ENCODE measurements at places on chromosomes 7 and 10.

- DNase-seq = no peak
Observed at GRCh38 chr10:4850397-4850796, 24.4 kb downstream of the AKR1E2 start.

GRCh38 chr7:73454424-73454823 lies 20.8 kb downstream of the FZD9 start:
- DNase-seq = no peak

GRCh38 chr7:67654642-67655041 lies 658.0 kb downstream of the TYW1 start:
- DNase-seq = no peak

- no peak for DNase-seq
Observed at GRCh38 chr7:112143582-112143981, 62.6 kb downstream of the DOCK4 start.

DNA sequence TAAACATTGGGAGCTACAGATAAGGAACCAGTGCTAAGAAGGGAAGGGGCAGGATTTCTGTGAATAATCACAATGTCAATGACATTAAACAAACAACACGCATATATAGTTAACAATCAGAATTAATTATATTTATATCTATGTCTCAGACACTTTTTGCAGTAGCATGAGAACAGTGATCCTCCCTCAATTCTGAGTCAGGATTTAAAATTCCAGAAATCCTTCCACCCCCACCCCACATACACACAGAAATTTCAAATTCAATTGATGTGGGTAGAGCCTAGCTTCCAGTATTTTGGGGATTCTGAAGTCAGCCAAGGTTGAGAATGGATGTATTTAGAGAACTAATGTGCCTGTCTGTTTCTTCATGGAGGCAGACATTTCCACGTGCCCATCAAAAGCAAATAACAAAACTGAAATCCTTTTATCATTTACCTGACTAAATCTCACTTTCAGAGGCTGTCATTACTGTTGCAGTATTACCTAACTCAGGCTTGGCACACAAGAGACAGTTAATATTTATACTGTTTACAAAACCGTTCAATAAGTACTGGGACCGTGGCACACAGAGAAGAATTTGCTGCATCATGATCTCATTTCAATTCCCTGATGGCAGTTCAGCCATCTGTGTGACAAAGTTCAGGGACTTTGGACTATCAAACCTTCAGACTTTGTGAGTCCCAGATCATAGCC lies 116.6 kb upstream of the PALS2 start:
- no peak for DNase-seq

GRCh38 chr10:103838862-103839518 lies 16.4 kb downstream of the SH3PXD2A start:
- DNase-seq = no peak

- no peak for DNase-seq
Observed at GRCh38 chr10:110698782-110699201, 54.7 kb downstream of the RBM20 start.

DNA sequence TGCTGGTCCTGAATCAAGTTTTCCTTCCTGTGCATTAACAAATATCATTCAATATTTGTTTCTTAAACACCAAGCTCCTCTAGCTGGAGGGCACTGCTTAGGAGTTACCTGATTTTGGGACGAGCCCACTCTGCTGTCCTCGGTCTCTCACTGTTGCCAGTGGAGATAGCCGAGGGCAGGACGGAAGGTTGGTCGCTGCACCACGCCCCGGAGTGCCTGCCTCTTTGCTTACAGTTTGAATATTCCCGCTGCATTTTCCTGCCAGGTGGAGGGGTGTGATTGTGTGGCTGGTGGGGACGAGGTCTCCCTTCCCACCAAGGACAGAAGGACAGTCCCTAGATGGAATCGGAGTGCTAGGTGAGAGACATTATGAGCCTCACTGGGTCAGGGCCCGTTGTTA lies 201.5 kb downstream of the DNAJB6 start:
- DNase-seq = no peak

DNA sequence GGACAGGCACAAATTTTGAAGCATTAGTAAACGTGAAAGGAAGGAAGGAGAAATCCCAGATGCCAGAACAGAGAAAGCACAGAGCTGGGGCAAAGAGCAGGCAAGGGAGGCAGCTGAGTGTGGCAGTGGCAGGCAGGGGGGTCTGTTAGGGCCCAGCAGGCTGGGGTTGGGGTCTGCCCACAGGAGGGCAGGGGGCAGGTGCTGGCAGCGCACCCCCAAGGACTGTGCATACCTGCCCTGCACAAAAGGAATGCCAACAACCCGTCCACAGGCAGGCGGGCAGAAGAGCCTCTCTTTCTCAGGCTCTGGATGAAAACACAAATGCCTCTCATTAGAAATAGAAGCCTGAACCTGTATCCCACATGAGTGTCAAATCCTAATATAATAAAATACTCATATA lies 552.3 kb downstream of the PTPRN2 start:
- DNase-seq = no peak

- no peak for DNase-seq
Observed at GRCh38 chr10:129771576-129771975, 192.5 kb downstream of the EBF3 start.

DNA sequence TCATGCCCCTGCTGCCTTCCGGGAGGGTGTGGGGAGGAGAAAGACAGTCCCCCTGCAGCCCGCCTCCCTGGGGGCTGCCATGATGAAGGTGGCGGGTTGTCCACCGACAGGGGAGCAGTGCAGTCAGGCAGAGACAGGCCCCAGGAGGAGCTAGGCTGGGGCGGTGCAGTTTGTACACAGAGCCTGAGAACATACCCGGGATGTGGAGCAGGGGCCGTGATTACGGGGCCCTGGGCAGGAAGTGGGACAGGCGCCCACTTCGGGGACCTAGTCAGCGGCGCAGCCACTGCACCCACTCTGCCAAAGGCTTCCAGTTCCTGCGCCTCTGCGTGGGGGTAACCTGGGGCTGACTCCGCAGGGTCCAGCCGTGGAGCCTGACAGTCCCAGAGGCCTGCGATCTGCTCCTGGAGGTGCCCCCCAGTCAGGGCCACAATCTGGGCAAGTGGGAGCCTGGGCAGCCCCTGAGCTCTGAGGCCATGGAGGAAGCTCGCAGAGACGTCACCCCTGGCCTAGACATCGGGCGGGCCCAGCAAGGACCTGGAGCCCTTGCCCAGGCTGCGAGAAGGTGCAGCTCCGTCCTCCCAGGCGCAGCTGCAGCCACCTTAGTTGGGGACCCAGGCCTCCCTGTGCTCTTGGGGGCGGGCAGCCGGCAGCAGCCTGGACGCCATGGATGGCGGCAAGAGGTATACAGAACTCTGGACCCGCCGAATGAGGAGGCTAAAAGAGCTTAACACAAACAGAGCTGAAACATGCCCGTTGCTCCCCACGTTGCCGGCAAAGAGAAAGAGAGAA lies 1356.8 kb downstream of the XPNPEP1 start:
- no peak for DNase-seq

DNA sequence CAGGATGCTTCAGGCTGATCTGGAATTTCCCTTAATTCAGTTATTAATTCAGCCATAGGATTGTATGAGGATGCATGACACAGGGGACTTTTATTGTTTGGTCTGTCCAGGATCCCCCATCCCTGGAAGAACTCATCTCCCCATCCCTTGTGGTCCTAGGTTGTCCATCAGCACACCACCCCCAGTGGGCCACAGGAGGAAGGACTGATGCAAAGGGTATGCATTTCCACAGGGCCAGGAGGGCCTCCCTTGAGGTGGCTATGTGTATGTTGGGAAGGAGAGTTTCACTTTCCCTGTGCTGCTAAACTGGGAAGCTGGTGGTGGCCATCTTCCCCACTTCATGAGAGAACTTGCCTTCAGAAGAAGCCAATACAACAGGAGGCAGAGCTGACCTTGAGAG lies 44.6 kb upstream of the GRB10 start:
- no peak for DNase-seq

- no peak for DNase-seq
Observed at GRCh38 chr7:16668049-16668858, 22.3 kb downstream of the BZW2 start.

DNA sequence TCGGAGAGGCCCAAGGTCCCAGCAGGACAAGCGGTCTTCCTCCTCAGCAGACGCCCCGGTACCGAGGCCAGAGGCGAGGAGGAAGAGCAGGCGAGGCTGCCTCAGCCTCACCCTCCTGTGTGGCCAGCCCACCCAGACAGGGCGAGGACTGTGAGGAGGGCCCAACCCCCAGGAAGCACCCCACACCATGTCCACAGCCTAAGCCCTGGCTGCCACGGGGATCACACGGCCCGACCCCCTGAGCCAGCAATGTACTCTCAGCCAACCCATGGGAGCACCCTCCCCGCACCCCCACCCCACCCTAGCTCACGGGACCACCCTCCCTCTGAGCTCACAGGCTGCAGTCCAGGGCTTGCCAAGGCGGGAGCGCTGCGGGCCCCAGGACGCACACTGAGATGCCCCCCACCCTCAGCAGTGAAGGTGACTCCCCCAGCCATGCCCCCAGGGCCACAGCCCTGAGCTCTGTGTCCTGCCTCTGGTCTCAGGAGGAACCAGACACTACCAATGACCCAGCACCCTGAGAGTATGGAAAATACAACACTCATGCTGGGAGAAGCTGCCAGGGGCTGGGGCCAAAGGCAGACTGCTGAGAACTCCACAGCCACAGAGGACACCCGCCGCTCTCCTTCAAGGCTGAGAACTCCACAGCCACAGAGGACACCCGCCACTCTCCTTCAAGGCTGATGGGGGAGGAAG lies 93.6 kb downstream of the MAD1L1 start:
- DNase-seq = no peak

- no peak for DNase-seq
Observed at GRCh38 chr10:97690133-97690532, 3.1 kb upstream of the AVPI1 start.

DNA sequence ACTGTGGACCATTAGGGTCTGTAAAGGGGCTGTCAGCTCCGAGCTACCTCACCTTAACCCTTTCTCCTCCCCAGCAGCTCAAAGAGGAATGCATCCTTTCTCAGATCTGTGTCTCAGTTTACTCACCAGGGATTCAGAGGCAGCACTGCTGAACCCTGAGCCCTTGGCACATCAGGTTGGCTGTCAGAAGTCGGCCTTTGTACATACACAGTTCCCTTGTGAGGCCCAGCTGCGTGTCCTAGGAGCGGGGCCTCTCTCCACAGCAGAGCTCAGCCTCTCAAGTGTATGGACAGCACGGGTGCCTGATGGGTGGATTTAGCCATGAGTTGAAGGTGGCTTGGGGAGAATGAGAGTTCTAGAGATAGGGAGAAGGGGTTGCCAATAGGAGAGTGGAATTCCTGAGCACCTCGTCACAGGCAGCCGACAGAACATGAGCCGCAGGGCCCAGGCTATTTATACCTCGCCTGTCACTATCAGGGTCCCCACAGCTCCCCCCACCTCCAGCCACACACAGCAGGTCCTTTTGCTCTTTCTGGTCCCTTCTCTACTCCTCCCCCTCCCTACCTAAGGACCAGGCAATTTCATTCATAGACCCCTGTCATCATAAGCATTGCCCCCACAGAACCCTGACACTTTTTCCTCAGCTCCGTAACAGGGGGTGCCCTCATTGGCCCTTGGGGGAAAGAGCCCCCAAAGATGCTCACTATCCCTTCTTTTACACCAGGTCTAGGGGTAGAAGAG lies 2.1 kb upstream of the FLNC start:
- DNase-seq = no peak

DNA sequence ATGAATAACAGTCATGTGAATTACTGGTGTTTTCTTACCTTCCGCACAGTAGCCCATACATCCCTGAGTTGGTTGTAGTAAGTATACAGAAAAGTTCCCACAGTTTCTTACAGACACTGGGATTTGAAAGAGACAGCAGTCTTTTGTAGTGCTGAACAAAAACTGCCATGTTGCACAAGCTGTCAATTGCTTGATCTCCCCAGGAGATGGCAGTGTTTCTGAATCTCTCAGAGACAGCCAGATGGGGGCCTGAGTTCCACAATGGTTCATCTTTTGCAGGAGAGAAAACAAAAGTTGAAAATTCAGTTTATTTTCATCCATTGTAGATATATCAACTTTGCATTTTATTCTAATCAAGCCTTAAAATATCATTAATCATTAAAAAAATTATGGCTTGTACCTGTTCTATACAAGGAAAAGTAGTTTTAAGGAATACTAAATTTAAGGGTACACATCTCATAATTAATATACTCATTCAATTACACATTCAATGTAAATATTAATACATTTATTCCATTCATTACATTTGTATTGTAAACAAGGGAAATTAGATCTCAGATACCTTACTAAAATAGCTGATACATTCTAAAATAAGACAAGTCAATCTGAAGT lies 14.5 kb downstream of the VWDE start:
- DNase-seq = no peak

- DNase-seq = no peak
Observed at GRCh38 chr7:47180516-47180826, 401.4 kb downstream of the TNS3 start.

DNA sequence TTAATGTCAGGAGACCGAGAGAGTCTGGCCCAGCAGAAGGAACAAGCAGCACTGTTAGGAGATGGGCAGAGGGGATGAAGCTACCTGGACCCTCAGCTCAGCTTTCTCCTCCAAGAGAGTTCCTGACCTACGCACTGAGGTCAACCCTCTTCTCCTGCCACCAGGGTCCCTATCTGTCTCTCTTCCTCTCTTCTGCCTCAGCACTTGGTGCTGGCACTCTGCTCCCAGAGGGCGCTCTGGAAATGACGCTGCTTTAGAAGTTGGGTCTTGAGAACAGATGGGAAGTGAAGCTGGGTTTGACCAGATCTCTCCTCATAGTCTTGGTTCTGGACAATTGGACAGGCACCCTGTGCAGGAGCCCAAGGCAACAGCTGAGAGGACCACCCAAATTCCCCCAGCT lies 216.0 kb upstream of the AGK start:
- no peak for DNase-seq

- DNase-seq = peak; percentile 48
Observed at GRCh38 chr10:72320676-72321247, 34.0 kb downstream of the DNAJB12 start.

DNA sequence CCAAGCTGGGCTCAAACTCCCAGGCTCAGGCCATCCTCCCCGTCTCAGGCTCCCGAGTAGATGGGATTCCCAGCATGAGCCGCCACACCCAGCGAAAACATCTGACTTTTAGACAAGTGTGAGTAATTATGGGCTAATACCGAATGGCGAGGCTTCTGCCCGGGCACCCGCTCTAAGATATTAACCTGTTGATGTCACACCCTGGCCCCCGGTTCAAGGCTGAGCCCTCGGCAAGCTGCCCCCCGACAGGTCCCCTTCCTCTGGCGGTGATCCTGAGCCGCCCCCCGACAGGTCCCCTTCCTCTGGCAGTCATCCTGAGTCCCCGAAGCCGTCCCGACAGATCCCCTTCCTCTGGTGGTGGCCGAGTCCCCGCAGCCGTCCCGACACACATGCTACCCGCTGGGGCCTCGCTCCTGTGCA lies 5.2 kb downstream of the PSMG3 start:
- DNase-seq = no peak

DNA sequence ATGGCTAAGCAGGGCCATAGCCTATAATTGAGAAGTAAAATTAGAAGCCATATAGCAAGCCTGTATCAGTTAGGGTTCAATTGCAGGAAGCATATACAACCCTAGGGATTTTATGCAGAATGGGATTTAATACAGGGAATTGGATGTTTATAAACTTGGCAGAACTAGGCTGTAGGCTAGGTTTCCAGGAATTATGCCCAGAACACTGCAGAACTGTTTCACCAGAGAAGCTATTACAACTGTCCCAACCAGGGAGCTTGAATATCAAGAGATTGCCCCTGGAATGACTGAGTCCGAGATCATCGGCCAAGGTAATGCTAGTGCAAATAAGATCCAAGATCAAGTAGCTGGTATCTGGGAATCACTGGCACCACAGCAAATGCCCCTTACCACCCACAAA lies 64.0 kb downstream of the PRR15 start:
- DNase-seq = no peak

- DNase-seq = no peak
Observed at GRCh38 chr10:96850825-96851224, 18.7 kb downstream of the LCOR start.
